ENCODE measurements at places on chromosomes 7 and 10.
A peak's percentile ranks its signal among the peaks of the same experiment; 100 is the strongest.

DNA sequence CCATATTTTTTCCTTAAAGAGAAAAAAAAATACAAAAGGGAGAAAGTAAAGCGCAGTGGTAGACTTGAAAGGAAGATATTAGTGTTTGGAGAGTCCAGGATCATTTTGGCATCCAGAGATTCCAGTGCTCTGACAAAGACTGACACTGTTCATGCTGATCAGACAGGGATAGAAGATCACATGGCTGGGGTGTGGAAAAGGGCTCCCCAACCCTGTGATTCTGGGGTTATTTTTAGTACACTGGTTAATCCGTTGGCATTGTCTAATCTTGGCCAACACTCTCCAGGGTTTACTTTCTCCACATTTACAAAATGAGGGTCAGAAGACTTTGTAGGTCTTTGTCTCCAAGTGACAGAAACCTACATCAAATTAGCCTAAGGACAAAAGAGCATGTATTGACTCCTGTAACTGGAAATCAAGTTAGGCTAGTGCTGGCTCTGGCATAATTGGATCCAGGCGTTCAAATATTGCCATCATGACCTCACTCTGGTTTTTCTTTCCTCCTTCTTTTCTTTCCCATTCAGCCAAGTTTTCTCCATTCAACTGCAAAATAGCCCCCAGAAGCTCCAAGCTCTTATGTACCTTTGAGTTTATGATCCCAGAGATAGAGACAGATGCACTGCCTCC is 181.6 kb downstream of the PHTF2 start:
- no peak for DNase-seq

GRCh38 chr10:43942096-43942850 is 293.6 kb upstream of the ZNF32 start:
- no peak for DNase-seq

GRCh38 chr7:11069591-11069990 is 95.9 kb downstream of the PHF14 start:
- no peak for DNase-seq

DNA sequence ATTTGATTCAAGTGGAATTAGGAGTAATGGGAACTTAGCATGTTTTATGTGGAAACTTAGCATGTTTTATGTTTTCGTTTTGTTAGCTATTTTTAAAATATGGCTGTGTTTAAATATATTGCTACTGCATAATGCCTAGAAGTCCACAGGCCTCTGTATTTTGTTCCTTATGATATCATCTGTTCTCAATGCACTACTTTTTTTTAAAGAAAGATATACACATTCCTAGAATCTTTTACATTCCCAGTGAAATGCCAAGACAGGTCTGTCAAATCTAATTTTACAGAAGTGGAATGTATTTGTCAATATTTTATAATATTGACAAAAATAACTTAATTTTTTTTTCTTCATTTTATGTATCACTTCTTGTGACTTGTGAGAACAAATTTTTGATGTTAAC is 51.6 kb downstream of the ST7 start:
- DNase-seq: no peak

DNA sequence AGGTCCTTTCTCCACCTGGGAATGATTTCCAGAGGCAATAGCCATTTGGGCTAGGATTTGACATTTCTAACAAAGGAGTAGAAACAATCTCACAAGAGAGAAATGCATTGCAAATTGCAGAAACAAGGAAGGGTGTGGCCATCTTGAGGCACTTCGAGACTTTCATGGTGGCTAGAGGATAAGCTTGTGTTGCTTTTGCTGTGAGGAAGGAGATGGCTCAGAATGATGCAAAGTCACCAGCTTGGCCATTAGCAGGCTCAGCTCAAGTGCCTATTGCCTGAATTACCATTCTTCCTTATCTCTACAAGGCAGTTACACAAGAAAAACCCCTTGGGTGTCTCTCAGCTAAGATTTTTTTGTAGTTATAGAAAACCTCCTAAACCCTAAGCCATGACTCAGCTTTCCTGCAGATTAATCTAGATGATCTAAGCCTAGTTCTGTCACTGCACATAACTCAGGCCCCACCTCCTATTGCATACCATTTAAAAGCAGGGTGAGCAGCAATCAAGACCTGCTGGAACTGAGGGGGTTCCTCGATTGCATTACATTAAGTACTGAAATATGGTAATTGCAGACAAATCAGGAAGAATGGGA is 683.1 kb downstream of the NRG3 start:
- DNase-seq: no peak

GRCh38 chr7:133528796-133529195 is 275.9 kb downstream of the EXOC4 start:
- no peak for DNase-seq

DNA sequence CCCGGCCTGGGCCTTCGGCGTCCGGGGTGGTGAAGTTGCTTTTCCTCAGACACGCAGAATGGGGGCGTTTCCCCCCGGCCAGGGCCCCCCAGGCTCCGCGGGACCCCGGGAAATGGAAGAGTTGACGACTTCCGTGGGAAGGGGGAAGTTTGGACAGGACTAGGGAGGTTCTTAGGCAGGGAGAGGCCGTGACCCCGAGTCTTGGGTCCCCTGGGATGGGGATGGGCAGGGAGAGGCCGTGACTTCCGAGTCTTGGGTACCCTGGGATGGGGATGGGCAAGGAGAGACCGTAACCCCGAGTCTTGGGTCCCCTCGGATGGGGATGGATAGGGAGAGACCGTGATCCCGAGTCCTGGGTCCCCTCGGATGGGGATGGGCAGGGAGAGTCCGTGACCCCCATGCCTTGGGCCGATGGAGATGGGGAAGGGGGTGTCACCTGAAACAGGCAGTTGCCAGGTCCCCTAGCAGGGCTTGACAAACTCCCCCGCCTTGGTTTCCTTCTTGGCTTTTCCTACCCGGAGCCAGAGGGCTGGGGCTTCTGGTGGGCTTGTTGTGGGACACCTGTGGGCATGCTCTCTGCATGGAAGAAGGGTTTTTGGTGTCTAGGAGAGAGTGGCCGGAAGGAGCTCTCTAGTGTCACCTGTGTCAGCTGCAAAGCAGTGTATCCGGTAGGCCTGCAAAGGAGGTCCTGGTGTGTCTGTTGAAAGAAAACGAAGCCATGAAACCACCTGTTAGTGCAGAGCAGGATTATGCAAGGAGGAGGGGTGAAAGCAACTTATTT is 1.1 kb downstream of the TRRAP start:
- DNase-seq: peak; percentile 72

All from hematopoietic multipotent progenitor cell treated with erythropoietin and hydrocortisone succinate and interleukin-3 and kit ligand, for 8 days (in vitro differentiated cells).